ENCODE measurements at places on chromosomes 7 and 10.
A peak's percentile ranks its signal among the peaks of the same experiment; 100 is the strongest.

DNA sequence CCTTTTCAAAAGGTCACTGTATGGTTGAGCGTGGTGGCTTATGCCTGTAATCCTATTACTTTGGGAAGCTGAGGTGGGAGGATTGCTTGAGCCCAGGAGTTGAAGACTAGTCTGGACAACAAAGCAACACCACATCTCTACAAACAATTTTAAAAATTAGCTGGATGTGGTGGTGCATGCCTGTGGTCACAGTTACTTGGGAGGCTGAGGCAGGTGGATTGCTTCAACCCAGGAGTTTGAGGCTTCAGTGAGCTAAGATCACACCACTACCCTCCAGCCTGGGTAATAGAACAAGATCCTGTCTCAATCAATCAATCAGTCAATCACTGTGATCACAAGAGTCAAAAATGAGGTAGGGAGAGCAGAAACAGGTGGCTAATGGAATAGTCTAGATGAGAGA lies 97.0 kb downstream of the SUGCT start:
- no peak for DNase-seq

- DNase-seq = peak; percentile 93
These were observed 12.6 kb upstream of the NPFFR1 start for GRCh38 chr10:70296406-70296899.

DNA sequence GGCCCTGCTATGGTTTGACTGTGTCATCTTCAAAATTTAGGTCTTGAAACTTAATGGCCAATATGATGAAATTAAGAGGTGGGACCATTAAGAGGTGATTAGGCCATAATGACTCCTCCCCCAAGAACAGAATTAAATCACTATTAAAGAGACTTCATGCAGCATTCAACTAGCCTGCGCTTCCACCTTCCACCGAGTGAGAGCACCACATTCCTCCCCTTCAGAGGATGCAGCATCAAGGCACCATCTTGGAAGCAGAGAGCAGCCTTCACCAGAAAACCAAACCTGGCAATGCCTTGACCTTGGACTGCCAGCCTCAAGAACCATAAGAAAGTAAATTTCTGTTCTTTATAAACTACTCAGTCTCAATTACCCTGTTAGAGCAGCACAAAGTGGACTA lies 371.1 kb upstream of the NFE2L3 start:
- no peak for DNase-seq

- DNase-seq = no peak
These were observed 40.3 kb upstream of the ANK3 start for GRCh38 chr10:60430017-60430416.

GRCh38 chr10:33248638-33249037 lies 85.8 kb downstream of the NRP1 start:
- DNase-seq = peak; percentile 60

GRCh38 chr10:69359594-69359993 lies 57.1 kb downstream of the TACR2 start:
- DNase-seq = peak; percentile 88

GRCh38 chr10:102435133-102435497 lies 2.7 kb upstream of the CUEDC2 start:
- DNase-seq = no peak

GRCh38 chr10:101780818-101781654 lies 2.2 kb downstream of the NPM3 start:
- peak; percentile 88 for DNase-seq

- DNase-seq = no peak
These were observed 120.9 kb downstream of the C10orf105 start for GRCh38 chr10:71598621-71599055.

DNA sequence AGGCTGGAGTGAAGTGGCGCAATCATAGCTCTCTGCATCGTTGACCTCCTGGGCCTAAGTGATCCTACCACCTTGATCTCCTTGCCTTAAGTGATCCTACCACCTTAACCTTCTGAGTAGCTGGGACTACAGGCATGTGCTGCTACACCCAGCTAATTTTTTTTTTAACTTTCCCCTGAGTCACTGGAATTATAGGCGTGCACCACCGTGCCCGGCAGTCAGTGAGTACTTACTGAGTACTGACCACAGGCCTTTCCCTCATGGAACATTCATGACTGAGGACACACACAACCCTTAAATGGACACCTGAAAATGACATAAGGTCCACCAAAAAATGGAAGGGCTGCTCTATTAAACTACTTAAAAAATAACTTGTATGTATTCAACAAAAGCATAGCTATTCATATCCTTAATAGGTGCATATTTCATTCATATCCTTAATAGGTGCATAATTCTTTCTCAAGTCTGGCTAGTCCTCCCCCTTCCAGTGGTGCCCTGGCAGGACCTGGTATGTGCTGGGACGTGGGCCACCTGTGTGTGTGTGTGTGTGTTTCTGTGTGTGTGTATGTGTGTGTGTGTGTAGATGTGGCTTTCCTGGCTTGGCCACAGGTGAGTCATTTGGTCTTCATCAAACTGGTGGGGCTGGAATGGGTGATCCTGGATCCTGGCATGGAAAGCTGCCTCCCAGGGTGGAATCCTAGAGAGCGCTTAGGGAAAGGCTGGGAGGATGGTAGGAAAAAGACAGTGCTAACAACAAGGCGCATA lies 3.5 kb downstream of the FAM180A start:
- DNase-seq = no peak

DNA sequence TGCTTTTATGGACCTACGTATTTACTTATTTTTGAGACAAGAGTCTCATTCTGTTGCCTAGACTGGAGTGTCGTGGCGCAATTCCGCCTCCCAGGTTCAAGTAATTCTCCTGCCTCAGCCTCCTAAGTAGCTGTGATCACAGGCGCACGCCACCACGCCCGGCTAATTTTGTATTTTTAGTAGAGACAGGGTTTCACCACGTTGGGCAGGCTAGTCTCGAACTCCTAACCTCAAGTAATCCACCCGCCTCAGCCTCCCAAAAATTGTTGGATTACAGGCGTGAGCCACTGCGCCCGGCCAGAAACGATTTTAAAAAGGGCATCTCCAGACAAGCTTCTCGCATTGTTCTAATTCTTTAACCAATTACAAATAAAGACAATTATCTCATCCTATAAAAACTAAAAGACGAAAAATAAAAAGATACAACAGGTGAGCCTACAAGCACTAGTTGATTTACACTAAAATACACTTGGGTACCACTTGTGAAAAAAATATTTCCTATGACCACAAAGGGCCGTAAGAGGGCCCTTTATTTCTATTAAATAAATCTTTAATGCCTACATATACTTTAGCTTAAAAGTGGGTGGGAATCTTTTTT lies 2.4 kb downstream of the TRA2A start:
- DNase-seq = no peak

- peak; percentile 17 for DNase-seq
These were observed 256.6 kb upstream of the GLI3 start for GRCh38 chr7:42493436-42494198.

DNA sequence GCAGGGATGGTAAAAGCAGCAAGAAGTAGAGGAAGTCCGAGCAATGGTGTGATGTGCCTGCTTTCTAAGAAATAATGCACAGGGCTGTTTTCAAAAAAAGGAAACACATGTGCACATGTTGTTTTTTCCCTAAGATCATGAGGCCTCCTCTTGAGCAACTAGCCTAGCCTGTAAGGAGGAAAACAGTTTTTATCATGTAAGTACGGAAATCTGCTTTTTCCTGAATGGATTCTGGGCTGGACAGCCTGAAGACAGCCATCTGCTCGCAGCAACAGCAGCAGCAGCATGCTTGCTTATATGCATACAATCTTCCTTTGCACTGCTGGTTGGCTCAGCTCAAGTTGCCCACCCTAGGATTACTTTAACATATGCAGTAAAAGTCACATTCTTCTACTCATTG lies 87.1 kb downstream of the HIBADH start:
- peak; percentile 43 for DNase-seq

DNA sequence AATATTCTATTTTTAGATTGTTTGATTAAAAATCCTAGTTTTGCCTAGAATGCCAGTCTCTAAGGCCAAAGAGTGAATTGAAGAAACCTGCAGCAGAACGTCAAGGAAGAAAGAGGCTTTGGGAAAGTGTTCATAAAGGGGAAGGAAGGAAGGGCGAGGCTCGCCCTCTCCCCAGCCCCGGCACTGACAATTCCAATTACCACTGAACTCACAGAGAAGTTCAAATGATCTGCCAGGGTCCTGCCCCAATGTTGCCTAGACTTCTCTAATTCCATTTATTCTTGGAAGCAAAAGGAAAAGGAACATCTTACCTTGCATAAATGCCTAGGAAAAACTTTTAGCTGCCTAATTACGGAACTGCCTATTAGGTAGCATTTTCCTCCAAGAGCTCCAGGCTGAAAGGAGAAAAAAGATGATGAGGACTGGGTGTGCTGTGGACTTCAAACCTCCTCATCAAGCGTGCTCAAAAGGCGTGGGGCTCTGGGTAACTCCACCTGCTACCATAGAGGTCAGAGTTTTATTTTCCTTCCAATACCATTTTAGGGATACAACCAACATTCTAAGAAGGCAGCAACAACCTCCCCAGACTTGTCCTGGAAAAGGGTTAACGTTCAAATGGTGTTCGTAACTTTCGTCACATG lies 134.5 kb downstream of the PKD1L1 start:
- no peak for DNase-seq

- DNase-seq = peak; percentile 79
These were observed 51.5 kb downstream of the RSU1 start for GRCh38 chr10:16765509-16766375.

DNA sequence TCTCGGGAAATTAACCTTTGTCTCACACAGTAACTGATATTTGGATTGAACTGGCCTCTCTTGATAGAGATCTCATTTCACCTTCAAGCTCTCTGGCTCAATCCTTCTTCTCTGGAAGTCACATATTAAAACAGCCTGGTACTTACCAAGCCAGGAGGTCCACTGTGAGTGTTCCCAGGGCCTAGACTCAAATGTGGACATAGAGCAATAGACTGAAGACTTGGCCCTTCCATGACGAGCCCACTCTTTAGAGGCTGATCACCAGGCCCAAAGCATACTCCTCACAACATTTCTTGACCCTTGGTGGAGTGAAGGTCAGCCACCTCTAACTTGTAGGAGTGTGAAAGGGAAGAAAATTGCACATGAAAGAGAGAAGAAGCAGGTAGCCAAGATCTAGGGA lies 38.5 kb downstream of the COL1A2 start:
- no peak for DNase-seq

DNA sequence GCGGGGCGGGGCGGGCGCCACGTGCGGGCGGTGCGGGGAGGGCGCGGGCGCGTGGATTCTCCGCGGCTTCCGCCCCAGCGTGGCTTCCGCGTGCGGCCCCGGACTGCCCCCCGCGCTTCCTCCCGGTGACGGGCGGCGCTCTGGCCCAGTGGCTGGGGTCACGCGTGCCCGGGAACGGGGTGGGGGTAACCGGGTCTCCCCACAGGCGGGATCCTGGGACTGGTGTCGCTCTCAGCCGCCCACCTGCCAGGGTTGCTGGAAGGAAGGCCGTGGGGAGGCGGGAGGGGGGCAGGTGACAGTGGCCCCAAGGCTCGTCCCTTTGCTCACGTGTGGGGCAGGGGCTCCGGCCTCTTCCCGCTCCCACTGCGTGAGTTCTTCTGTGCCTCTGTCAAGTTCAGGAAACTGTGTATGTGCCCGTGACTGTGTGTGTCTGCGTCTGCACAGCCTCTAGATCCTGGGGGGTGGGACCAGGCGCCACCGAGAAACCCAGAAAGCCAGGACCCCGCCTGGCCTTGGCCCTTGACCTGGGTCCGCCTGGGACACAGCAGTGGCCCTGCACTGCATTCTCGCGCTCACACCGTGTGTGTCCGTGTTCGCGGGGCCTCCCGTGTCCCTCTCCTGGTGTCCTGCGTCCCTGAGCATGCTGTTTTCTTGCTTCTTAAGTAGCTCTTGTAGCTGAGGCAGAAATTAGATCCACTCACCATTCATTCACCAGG lies 919 bp downstream of the MAFK start:
- DNase-seq = peak; percentile 60

DNA sequence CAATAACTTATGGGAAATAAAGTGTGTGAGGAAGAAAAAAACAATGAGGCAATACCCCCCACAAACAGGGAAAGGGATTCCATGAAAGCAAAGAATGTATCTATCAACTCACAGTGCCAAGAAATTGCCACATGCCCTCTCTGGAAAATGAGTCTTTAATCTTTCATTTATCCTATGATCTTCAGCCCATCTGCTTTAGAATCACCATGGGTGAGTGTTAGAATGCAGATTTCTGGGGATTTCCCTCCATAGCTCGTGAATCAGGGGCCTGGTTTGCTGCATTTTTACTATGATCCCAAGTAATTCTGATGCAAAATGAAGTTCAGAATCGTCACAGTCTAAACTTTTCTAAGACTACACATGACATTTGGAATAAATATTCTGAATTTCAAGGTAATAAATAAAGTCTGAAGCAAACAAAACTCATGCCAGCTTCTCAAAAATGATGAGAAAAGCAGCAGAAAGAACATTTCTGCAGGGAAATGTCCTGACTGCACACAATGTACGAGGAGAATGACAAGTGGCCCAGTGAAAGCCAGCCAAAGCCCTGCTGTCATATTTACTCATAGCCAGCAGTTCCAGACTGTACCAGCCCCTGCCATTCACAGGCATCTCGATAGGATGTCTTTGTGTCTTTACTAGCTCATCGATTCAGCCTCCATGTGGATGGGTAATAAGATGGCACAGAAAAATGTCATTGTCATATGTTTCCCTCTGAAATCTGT lies 167.1 kb downstream of the ELMO1 start:
- DNase-seq = no peak

- no peak for DNase-seq
These were observed 74.3 kb upstream of the CSTF2T start for GRCh38 chr10:51773681-51774080.

DNA sequence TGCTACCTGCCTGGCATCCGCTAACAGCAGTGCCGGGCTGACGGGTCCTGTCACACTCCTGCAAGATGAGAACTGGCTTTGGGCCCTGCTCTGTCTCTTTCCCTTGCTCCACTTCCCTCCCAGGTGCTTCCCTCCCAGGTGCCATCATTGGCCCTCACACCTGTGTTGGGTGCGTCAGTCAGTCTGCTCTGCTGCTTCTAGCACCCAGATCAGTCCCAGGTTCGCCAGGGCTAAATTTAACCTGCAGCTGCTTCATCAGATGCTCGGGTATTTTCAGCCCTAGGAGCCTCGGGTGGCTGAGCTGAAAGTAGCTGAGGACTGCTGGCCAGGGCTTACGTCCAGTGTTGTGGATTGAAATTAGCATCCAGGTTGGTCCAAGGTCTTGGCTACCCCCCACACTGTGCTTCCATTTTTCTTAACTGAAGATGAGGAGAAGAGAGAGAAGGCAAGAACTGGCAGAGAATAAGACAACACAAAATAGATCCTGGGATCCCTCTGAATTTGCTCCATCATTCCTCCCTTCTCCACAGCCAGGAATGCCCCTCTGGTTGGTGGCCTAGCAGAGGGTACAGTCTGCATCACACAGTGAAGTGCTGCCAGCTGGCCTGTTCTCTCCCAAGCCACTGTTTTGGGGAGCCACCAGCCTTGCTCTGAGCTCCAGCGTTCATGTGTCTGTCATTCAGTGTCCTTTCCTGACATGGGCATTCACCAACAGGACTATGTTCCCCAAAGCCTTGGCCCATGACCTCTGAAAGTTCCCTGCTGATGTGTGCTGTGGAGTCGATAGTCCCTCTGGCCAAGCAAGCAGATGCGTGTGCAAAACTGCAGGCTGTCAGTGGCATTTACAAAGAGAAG lies 65.9 kb upstream of the SYPL1 start:
- DNase-seq = no peak

GRCh38 chr10:12510501-12510941 lies 161.2 kb downstream of the CAMK1D start:
- peak; percentile 30 for DNase-seq

- no peak for DNase-seq
These were observed 30.9 kb upstream of the SAMD8 start for GRCh38 chr10:75080554-75080953.

- no peak for DNase-seq
These were observed 149.4 kb downstream of the USP6NL start for GRCh38 chr10:11462071-11462470.
